ENCODE measurements at places on chromosomes 11 and 22.

DNA sequence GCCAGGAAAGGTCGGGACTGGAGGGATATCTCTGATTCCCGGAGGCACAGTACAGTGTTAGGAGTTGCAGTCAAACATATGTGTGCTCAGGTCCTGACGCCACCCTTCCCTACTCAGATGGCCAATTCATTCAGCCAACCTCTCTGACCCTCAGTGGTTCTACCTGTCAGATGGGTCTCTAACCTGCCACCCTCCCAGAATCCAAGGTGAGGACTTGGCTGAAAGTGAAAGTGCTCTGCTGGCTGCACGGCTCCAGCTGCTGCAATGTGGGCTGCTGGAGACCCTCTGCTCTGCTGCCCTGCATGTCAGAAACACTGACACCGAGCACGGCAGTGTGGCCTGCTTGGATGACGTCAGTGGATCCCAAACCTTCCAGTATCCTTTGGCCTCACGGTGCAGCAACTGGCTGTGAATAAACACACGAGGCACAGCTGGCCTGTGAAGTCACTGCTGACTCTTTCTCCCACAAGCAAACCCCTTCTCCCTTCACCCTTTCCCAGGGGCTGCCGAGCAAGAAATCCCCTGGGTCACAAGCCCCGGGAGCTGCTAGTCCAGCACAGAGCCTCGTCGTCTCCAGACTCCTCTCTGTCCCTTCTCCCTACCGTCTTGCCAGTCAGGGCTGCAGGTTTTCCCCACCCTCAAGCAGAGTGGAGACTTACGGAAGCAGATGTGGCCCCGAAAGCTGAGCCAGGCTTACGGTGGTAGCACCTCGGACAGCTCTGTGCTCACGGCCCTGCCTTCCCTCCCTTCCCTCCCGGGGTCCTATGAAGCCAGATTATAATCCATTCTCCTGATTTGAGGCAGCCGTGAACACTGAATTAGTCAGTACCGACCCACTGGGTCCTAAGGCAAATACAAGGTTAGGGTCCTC, 24.3 kb downstream of the KIAA0930 start:
- DNase-seq = no peak

GRCh38 chr11:134508219-134508990, 96.4 kb upstream of the B3GAT1 start:
- no peak for DNase-seq

- no peak for DNase-seq
Measured at GRCh38 chr11:12154871-12155668, 44.7 kb downstream of the MICAL2 start.

- DNase-seq = no peak
Measured at GRCh38 chr11:118147502-118147901, 5.1 kb downstream of the SCN4B start.

- no peak for DNase-seq
Measured at GRCh38 chr11:68942095-68942620, 38.5 kb downstream of the IGHMBP2 start.

DNA sequence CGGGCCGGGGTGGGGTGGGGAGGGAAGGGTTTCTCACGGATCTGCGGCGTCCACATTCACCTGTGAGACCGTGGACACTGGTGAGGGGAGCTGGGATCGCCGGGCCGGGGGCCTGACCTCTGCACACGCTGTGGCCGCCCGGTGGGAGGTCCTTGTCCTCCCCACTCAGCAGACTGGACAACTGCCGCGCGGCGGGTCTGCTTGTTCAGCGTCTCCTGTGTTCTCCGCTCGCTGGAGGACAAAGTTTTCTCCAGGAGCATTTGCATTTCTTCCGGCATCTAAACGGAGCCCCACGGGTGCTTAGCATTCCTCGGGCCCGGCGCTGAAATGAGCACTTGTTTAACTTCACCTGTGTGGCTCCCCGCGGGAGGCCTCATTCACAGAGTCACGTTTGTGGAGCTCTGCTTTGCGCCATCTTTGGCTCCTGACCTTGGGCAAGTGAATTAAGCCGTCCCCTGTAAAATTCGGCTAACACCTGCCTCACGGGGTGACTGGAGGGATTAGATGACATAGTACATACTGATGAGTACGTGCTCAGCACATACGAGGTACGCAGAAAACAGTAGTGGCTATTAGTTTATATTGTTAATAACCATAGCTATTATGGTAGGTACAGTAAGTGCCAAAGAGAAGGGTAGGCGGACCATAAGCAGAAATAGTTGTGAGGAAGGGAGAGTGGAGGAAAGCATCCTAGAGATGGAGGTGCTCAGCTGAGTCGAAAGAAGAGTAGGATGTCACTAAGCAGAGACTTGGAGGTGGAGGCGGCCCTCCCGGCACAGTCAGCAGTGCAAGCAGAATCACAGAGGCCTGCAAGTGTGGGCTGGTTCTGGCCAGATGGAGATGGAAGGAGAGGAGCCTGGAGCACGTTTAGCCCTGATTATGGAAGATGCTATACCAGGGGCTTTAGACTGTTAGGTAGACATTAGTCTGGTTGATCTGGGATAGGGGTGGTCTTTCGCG, 885 bp downstream of the TRMU start:
- DNase-seq = no peak

DNA sequence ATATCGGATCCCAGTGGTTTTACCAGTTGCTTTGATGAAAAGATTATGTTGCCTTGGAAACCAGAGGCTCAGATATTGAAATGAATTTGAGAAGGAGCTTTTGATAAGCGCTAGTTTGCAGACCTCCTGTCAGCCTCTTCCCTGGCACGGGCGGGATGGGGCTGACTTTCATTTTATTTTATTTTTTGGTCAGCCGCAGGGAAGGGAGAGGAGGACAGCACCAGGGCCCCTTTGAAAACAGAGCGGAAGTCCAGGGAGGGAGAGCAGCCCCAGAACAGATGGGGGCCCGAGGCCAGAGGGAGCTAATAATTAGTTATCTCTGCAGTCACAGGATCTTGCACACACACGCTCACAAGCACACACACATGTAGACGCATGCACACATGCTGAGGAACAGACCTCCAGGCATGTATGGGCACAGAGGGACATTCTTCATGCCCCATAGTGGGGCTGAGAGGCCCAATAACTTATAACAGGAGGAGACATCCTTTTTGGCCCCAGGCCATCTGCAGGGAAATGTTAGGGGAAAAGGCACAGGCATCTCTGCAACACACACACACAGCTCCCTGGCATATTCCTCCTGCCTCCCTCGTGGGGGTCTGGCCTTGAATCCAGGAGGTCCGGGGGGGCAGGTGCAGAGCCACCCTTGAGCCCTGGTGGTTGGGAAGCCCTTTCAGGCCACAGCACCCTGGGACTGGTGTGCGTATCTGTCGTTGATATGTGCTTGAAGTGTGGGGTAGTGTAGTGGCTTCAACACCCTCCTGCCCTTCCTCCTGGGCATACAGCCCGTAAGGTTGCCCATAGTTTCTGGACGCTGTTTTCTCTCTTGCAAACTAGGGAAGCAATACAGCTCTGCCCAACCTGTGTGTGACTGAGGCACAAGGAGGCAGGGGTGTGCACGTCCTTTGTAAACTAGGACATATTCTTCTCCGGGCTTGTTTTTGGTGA, 117.3 kb downstream of the CEP164 start:
- DNase-seq = no peak

DNA sequence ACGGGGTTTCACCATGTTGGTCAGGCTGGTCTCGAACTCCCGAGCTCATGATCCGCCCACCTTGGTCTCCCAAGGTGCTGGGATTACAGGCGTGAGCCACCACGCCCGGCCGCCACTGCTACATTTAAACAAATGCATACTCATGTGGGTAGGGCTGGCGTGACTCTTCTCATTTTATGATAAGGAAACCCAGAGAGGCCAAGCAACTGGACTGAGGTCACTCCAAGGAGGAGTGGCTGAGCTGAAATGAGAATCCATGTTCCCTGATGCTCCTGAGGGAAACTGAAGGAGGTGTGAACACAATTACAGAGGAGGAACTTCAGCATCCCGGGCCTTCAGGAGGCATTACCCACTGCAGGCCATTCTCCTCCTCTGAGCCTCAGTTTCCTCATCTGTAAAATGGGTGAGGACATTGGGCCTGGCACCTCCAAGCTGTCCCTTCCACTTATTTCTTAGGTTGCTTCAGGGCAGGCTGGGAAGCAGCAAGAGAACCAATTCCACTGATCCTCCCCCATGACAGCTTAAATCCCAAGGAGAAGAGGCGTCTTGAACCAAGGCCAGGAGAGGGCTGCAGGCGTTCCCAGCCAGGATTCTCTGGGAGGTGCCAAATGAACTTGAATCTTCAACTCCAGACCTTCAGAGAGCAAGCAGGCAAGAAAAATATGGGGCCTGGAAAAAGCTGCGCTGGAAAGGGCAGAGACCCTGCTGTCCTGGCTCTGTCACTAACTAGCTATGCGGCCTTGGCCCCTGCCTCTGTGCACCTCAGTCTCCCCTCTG, 2.9 kb downstream of the TST start:
- no peak for DNase-seq

DNA sequence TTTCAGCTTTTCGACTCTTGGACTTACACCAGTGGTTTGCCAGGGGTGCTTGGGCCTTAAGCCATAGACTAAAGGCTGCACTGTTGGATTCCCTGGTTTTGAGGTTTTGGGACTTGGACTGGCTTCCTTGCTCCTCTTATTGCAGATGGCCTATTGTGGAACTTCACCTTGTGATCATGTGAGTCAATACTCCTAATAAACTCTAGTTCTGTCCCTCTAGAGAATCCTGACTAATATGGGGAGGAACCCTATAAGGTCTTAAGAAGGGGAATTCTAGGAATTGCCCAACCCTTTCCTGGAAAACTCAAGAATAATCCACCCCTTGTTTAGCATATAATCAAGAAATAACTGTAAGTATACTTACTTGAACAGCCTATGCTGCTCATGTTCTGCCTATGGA, 491.8 kb downstream of the TMEM135 start:
- no peak for DNase-seq

GRCh38 chr11:61954851-61955421, 4.8 kb downstream of the BEST1 start:
- no peak for DNase-seq

DNA sequence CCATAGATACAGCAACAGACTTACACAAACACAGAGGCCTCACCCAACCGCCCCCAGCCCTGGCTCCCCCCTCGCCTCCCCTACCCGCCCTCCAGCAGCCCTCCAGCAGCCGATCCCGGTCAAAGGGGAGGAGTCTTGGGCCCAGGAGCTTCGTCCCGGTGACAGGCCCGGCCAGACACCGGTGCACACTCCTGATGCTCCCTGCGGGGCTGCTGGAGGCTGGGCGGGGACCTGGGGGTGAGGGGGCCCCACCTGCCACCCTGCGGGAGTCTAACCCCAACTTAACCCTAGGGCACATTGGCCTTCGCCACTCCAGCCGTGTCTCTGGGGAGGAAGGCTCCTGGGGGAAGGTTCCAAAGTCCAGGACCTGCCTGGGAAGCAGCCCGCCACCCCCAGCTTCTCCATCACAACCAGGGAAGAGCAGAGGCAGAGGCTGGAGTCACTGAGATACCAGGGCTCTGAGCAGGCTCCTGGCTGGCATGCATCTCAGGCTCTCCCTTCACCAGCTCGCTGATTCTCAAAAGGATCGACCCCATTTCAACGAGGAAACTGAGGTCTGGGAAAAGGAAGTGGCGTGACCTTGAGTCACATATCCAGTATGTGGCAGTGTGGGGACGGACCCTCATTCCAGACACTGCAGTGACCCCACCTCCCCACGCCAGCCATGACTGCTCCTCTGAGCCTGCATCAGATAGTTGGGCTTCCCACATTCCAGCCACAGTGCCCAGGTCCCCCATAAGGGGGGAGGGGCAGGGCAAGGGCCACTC, 14.4 kb downstream of the BCL9L start:
- no peak for DNase-seq

Measured in stimulated activated CD4-positive, alpha-beta T cell treated with anti-CD3 and anti-CD28 coated beads, Interleukin-15, amount 100 ng/mL, for 1 hour (primary cell).